ENCODE measurements at places on chromosomes 2 and 18. TPM values are rescaled to one million over a fixed set of nuclear protein-coding genes. Genes with fewer than 3 reads are reported as not detected.

Gene CNOT9
- total RNA-seq, result 71.0 TPM

Gene SAP130
- total RNA-seq, result 10.8 TPM

DNA sequence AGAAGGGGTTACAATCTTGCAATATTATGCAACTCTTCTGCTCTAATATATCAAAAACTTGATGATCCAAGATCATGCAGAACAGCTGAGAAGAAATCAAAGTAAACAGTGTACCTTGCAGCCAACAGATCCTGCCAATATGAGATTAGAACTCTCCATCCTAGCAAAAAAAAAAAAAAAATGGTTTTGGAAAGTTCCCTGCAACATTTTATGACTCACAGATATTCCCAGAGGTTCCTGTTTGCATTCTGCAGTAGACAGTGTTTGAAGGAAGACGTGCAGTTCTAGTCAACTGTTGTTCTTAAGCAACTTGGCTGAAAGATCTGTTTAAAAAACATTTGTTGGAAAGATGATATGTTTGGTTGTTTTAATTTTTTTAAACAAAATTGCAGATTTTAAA lies 103.6 kb upstream of the WDR75 start:
- no peak for DNase-seq

GRCh38 chr18:79322441-79322840 lies 73.3 kb upstream of the NFATC1 start:
- DNase-seq, result no peak

- DNase-seq, result no peak
These were observed 1088.9 kb upstream of the PIK3C3 start for GRCh38 chr18:40866013-40866645.

Gene C2orf66
- not detected for total RNA-seq

Gene RTKN
- total RNA-seq, result 77.3 TPM

Gene SPIRE1
- total RNA-seq, result 22.8 TPM

GRCh38 chr18:60391571-60392226 lies 19.1 kb upstream of the MC4R start:
- DNase-seq, result no peak

DNA sequence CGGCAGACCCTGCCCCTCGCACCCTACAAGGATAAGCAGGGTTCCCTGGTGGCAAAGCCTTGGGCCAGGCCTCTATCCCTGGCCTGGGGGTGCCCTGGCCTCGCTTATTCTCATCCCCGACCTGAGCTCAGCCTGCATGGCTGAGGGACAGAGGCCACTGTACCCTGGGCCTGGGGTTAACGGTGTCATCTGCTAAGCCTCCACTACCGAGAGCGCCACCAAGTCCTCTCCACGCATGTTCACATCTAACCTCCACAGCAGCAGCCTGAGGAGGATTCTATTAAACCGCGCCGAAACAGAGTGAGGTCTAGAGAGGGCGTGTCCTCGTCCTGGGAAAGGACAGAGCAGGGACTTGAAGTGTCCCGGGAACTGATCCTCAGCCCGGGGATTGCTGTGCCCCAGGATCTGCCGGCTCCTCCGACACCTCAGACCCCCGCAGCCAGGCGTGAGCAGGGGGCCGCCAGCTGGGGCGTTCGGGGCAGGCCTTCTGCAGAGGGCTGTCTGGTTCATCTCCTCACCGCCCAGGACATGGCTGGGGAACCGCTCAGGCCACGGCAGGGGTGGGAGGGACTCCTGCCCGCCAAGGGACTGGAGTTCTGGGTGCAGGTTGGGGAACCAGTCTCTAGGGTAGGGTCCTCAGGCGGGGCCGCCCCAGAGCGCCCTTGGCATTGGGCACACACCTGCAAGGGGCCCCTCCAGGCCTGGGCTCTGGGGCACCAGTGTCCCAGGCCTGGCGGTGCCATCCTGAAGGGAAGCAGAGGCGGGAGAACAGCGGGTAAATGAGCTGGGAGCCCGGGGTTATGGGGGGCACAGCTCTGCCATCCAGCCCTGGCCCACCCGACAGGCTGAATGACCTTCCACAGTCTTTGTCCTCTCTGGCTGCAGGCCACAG lies 68.0 kb upstream of the SMAD7 start:
- no peak for DNase-seq

DNA sequence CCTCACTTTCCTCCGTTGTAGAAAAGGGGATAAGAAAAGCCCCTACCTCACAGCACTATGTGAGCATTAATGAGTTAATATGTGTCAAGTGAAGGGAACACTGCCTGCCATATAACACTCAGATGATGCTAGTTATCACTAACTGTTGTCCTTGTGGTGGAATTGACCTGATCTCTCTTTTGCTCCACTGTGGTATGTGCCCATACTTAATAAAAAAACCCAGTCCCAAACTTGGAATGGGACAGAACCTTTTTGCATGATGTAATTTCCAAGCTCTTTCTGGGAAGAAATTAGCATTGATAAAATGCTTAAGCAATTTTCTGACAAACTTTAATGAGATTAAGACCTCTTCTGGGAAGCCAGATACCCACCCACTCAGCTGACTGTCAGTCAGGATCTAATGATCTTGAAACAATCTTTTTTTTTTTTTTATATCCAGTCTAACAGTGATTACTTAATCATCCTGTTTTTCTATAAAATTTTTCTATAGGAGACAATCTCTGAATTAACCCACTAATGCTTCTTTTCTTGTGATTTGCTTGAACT lies 158.7 kb downstream of the ZBTB7C start:
- no peak for DNase-seq

DNA sequence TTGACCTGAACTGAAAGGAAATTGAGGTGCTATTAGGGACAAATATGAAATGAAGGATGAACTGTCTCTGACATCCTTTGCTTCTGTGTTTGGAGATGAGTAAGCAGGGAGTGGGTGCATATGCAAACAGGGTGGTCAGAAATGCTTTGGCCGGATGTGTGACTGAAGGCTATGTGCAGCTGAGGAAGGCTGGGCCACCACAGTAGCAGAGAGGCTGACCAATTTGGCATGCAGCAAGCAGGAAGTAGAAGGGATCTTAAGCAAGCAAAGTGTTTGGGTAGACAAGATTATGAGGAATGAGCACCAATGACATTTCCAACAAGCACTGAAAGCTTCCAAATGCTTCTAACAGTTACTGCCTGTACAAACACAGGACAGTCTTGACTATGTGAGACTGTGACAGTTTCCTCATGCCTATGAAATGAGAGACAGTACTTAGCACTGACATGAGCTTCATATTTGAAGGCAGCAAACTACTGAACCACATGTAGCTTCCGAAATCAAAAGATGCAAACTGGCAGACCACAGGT lies 3.3 kb upstream of the ACTR3 start:
- no peak for DNase-seq

GRCh38 chr18:58299135-58299473 lies 255.1 kb downstream of the NEDD4L start:
- no peak for DNase-seq

Gene ST8SIA3
- not detected for total RNA-seq

DNA sequence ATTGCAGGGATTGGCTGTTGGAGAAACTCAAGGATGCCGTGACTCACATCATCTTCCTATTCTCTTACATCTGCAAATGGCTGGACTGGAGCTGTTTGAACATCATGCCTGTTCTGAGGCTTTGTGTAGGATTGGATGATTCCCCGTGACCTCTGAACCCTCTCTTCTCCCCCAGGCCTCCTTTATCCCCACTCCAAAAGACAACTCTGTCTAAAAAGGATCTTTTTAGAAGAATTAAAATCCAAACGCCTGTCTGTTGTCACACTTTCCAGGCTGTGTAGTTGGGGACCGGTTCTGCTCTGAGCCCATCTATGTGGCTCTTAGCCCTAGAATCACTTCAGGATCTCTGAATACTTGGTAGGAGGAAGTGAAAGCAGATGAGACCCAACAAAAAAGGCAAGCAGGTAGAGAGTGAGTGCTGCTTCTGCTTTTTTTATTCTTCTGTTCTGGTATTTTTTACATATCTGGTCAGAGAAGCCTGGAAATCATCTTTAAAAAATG lies 565 bp downstream of the SP140 start:
- no peak for DNase-seq

Gene EVX2
- not detected for total RNA-seq

DNA sequence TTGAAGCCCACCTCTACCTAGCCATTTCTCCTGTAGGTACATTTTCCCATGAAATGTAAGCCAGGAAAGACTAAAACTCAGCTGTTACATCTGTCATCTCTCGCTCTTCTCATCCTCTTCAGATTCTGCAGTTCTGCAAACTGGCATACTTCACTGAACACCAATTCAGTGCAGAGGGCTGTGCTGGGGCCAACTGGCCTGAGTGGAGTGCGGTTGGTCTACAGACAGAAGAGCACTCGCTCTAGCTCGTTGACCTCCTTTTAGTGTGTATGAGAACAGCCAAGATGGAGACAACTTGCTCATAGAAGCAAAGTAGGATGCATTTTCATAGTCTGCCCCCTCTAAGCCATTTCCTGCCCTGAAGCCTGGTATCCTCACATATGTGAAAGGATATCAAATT lies 862.6 kb downstream of the BCL11A start:
- no peak for DNase-seq

DNA sequence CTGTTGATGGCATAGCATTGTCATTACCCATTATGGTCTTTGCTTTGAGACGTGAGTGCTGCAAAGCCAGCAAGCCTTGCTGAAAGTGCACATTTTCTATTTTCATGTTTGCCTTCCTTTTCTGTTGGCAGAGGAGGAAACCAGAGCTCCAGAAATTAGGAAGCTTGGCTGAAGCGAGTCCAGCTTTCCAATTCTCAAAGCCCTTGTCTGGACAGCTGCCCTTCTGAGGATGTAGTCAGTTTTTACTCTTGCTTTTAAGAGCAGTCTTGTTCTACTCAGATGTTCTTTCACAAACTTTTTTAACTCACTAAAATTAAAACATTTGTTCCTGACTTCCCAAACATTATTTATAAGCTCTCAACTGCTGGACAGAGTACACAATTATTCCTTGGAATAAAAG lies 93.8 kb downstream of the ICOS start:
- DNase-seq, result no peak

DNA sequence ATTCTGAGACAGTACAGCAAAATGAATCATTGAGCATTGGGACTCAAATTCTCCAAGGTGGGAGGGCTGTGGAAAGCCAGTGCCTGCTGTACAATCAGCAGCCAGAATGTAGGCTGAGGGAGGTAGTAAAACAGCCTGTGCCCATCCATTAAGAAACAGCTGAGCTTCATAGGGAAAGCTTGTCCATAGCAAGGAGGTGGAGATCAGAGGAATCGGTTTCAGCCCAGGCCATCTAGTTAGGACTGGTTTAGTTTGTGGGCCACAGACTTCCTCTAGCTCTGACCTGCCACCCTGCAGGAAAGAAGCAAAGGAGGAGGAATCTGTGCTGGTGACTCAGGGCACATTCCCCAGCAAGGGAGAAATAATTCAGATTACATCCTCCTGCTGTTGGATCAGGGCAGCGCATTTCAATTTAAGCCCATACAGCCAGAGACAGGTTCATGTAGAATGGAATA lies 333.4 kb downstream of the SETBP1 start:
- peak; percentile 69 for DNase-seq

DNA sequence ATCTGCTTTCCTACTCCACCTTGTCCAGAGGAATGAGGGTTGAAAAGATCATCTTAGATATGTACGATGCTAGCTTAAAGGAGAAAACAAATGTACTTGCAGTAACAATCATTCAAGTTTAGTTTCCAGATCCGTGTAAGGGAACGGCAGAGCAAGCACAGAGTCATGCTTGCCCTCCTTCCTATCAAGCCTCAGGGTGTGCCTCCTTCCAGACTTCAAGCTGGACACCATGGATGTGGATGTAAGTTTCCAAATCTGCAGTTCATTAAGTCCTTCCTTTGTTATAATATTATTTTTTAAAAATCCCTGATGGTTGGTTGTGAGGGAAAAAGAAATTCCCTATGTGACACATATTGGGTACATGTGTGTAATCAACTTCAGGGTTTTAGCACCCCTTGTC lies 238.9 kb upstream of the NT5C1B start:
- DNase-seq, result no peak

GRCh38 chr2:234804704-234805103 lies 147.1 kb upstream of the SH3BP4 start:
- DNase-seq, result no peak

DNA sequence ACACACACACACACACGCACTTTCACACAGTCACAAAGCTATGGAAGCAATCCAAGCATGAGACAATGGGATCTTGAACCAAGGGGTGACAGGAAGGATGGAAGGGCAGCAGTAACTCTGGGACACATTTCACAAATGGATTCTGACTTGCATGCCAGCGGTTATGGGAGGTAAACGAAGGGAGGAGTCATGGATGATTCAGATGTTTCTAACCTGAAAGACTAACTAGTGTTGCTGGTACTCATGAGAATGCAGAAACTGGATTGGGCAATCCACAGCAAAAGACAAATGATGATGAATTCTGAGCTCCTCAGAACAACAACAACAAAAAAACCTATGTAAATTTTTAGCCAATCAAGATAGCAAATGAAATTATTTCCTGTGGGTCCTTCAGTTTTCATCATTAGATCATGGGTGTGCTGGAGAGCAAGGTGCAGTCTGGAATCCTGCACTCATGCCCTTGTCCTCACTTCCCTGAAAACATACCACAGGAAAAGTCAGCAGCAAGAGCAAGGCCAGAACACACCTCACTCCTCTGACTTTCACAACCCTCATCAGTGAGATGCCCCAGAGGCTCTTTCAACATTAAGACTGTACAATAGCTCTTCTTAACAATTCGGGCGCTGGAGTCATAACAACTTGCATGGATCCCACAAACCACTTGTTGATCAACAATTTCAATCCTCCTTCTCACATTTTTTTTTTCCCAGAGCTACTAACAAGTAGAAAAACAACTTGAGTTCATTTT lies 32.6 kb downstream of the ABCA12 start:
- DNase-seq, result peak; percentile 52

- DNase-seq, result no peak
These were observed 677.6 kb upstream of the ID2 start for GRCh38 chr2:8004250-8004681.

Gene MTCL1
- 60.1 TPM for total RNA-seq

Gene IL1RN
- 0.29 TPM for total RNA-seq

- DNase-seq, result no peak
These were observed 312.1 kb upstream of the ZEB2 start for GRCh38 chr2:144832048-144832447.

DNA sequence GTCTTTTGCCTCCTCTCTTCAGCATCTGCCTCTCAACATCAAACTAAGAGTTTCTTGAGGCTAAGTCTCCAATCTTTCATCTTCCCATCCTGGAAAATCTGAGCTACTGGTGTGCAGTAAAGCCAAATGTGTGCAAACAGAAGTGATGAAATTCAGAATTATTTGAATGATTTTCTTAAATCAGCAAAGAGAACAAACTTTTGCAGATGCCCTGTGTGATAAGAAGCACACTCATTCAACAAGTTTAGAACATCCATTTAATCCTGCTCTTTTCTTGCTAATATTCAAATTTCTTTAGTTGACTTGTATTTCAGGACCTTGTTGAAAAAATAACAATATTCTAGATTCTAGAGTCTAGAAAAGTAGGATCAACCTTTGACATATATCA lies 1374.9 kb upstream of the CELF4 start:
- DNase-seq, result no peak

- no peak for DNase-seq
These were observed at the start of gene HOXD1 for GRCh38 chr2:176187899-176188773. Gene HOXD1 (plus strand): TSS chr2:176188668. CDS start chr2:176188802, 134 bp downstream.

DNA sequence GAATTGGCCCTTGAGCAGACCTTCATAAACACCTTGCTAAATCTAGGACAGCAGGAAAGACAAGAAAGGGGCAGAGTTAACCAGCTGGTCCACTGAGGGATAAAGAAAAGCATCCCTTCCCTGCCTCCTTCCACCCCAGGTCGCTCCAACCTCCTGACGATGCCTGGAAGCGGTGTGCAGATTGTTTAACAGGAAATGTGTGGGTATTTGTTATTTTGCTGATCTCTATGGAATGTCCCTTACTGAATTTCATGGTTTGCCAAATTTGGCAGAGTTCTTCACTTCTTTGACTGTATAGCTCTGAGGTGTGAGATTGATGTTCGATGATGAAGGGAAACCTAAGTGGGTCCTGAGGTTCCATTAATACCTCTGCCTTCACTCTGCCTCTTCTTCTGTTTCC lies 72.9 kb downstream of the MAP3K20 start:
- DNase-seq, result no peak

Gene POTEI
- total RNA-seq, result not detected

Measured in epithelial cell of proximal tubule (primary cell).